ENCODE measurements at places on chromosomes 13 and 19. TPM values are rescaled to one million over a fixed set of nuclear protein-coding genes. Genes with fewer than 3 reads are reported as not detected.

DNA sequence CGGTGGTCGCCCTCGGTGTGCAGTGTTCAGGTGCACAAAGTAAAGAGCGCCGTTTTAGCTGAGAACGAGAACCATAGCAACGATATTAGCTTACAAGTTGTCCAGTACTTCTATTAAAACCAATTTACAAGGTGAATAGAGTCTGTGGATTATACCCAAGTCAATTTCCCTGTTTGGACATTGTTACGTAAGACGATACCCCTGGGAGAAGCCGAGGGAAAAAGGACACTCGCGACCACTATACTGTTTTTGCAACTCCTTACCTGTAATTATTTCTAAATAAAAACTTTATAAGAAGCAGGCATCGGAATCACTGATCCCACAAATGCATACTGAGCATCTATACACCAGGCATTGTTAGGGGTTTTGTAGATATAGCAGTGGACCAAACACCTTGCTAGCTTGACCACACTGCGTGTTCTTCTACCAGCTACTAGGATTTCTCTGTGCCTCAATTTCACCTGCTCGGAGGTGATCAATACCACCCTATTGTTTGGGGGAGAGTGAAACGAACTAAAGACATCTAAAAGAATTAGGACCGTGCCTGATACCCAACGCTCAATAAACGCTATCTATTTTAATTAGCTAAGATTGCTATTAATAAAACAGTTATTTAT lies 488 bp upstream of the EEF2 start:
- no peak for DNase-seq

NFIX gene
- 41.6 TPM for total RNA-seq

GRCh38 chr13:21997726-21998125 lies 326.9 kb downstream of the FGF9 start:
- no peak for DNase-seq

DNA sequence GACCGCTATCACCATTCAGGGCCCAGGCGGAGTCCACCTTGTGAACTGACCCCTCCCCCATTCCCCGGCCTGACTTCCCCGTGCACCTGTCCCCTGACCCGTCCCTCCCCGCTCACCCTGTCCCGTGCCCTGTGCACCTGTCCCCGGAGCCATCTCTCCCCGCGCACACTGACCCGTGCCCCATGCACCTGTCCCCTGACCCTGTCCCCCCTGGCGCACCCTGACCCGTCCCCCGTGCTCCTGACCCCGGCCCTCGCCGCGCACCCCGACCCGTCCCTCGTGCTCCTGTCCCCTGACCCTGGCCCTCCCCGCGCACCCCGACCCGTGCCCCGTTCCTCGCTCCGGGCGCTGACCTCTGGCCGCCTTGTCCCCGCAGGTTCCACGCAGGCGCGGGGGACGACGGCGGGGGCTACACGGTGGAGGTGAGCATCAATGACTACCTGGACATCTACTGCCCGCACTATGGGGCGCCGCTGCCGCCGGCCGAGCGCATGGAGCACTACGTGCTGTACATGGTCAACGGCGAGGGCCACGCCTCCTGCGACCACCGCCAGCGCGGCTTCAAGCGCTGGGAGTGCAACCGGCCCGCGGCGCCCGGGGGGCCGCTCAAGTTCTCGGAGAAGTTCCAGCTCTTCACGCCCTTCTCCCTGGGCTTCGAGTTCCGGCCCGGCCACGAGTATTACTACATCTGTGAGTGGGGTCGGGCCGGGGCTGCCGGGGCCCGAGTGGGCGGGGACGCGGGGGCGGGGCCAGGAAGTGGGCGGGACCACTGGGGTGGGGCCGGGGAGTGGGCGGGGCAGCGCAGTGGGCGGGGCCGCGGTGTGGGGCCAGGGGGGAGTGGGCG lies 9.7 kb downstream of the EFNA2 start:
- DNase-seq: no peak

DNA sequence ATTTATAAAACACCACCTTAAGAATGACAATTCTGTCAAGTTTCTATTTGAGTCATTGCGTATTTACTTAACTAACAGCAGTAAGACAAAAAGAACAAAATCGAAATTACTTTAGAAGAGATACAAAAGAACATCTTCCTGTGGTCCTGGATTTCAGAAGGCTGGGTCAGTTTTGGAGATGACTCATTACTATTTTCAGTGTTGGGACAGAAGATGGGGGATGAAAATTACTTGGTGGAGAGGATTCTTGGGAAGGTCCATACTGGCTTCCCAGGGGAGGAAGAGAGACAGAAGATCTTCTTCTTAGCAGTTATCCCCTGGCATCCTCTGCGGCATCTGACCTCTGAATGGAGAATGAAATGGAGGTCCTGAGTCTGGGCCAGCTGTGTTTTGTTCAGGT lies 33.5 kb upstream of the CSNK1A1L start:
- DNase-seq: no peak

DNA sequence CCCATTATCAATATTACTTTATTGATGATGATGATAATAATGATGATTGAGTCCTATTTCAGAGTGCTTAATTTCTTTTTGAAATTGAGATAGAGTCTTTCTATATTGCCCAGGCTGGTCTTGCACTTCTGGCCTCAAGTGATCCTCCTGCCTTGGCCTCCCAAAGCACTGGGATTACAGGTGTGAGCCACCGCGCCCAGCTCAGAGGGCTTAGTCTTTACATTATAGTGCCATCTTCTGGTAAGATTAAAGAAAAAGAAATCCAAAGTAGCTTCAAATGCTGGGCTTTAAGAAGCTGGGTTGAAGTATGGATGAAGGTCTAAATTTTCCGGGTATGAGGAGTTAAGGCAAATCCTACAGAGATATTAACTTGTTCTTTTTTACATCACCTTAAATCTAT lies 3.4 kb upstream of the ZNF333 start:
- DNase-seq: no peak

DNA sequence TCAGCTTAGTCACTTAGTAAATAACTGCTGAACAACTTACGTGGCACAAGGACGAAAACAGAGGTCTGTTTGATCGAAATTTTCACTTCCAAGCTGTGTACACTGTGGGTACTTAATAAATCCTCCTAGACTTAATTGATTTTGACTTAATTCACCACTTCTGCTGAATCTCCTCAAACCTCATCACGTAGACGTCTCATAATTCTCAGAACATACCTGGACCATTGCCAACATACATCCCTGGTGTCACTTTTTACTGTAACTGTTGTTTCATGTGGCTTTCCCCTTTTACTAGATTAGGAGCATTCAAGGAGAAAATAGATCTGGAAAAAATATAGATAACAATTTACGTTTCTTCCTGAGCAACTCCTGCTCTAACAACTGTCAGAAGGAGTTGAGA lies 105.0 kb downstream of the MBNL2 start:
- no peak for DNase-seq

DNA sequence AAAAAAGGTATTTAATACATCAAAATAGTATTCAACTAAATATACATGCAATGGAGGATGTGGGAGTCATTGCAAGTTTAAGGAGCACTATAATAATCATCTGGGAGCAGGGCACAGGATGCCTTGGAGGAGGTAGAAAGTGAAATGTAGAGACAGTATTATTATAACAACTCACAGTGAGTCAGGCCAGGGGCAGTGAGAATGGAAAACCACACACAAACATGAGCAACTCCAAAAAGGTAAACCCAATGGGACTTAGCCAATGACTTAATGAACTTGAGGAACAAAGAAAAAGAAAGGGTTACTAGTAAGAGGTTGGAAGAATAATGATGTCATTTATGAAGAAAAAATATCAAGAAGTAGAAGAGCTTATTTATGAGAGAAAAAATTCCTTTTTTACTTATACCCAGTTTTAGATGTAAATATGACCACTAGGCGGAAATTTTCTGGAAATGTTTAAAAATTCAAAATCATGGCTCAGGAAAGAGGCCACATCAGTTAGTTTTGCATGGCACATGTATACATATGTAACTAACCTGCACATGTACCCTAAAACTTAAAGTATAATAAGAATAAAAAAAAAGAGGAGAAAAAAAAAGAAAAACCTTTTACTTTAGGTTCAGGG lies 389.3 kb downstream of the SUCLA2 start:
- DNase-seq: no peak

DNA sequence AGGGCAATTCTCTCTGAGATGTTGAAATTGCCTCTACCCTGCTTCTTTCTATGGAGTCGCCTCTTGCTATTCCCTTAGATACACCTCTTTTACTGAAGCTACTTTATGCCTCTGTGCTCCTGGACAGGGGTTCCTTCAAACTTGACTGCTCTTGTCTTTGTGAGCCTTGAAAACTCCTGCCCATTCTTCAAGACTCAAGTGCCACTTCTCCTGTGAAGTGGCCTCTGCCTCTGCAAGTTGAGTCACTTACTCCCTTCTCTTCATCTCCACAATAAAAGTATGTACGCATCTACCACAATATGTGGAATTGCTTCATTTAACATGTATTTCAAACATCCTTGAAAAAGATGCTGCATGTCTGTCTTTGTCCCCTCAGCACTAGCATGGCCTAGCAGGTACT lies 66.0 kb upstream of the TPP2 start:
- DNase-seq: no peak

DNA sequence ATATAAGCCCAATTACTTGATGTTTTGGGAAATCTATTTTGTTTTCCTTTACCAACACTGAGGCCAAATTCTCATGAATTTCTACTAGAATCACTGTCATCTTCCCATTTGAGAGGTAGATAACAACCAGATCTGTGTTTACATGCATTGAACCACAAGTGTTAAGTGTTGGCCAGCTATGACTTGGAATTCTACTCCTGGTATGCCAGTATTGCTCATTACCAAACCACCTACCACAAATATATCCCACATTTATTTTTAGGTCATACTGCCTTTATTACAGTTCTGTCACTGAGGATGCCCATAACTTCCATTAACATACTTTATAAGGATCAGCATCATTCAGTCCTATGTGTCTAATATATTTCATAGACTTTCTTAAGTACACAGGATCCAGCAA lies 328.9 kb downstream of the DIAPH3 start:
- DNase-seq: no peak

DNA sequence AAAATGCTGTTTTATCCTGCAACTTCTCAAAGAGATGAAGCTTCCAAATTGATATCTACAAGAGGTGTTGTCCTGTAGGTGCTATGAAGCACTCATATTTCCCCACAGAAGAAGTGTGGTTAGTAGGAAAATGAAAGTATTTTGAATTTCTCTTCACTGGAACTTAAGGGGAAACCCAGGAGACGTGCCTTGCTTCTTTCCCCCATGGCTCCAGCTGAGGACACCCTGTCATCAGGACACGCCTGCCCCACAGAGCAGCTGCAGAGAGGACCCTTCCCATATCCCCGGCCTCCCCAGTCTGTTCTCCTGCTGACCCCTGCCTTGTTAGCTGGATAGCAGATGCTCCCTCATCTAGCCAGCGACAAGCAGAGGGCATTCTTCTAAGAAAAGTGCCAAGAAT lies 371.3 kb downstream of the COG6 start:
- DNase-seq: no peak

DNA sequence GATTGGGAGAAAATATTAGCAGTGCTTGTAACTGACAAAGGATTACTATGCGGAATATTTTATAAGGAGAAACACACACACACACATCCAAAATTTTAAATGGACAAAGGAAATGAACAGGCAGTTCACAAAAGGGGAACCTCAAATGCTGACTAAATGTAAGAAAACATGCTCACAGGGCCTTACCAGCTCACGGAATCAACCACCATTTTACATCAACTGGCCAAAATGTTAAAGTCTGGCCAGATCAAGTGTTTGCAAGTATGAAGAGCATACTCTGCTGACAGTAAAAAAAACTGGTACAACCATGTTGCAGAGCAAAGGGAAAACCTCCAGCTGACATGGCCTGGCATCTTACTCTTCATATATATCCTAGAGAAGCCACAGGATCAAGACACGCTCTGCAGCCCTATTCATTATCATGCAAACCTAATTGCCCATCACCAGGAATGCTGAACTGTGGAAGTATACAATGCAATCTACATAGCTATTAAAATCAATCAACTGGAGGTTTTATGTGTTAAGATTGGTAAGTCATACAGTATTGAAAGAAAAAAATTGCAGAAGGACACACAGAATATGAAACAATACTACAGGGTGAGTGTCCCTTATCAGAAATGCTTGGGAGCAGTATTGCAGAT lies 124.4 kb downstream of the RNF17 start:
- DNase-seq: no peak

GRCh38 chr13:113620036-113620796 lies 35.7 kb downstream of the TFDP1 start:
- no peak for DNase-seq

GRCh38 chr13:32737679-32738078 lies 151.4 kb downstream of the PDS5B start:
- DNase-seq: no peak
